ENCODE measurements at places on chromosomes 12 and 14. TPM values are rescaled to one million over a fixed set of nuclear protein-coding genes. Genes with fewer than 3 reads are reported as not detected.

DNA sequence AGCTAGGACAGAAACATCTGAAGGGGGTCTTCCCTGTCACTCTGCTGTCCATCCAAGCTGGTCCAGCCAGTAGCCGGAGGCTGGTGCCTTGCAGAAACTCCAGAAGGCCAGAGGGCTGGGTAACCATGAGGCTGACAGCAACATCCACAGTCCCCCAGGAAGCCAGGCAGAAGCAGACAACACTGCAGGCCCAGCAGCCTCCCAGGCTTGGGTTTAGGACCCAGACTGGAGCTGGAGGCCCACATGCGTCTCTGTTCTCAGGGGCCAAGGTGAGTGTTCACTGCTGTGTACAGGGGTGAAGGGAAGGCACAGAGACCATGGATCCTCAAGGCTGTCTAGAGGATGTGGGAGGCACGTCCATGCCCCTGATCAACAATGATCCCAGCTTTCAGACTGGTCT is 136.4 kb upstream of the PRMT8 start:
- DNase-seq, result no peak
- no peaks in the 10 kb centered on the region for H3K27me3 ChIP-seq
- H3K4me3 ChIP-seq, result no peak overlapping the region
- no peaks in the 10 kb centered on the region for H3K36me3 ChIP-seq
- no peak overlapping the region for H3K27ac ChIP-seq

The IFNG-AS1 gene
- total RNA-seq, result 0.85 TPM

- no peaks in the 10 kb centered on the region for H3K27me3 ChIP-seq
- H3K4me3 ChIP-seq, result no peak overlapping the region
- no peak for DNase-seq
Measured at GRCh38 chr12:50057896-50058670, 687 bp downstream of the ASIC1 start.

- H3K4me1 ChIP-seq, result no peaks in the 10 kb centered on the region
- H3K36me3 ChIP-seq, result no peaks in the 10 kb centered on the region
- no peaks in the 10 kb centered on the region for H3K27me3 ChIP-seq
- no peak for DNase-seq
- no peak overlapping the region for H3K27ac ChIP-seq
- H3K4me3 ChIP-seq, result no peak overlapping the region
Measured at GRCh38 chr14:33282331-33283230, 343.9 kb downstream of the NPAS3 start.

The PRB2 gene
- total RNA-seq, result not detected

DNA sequence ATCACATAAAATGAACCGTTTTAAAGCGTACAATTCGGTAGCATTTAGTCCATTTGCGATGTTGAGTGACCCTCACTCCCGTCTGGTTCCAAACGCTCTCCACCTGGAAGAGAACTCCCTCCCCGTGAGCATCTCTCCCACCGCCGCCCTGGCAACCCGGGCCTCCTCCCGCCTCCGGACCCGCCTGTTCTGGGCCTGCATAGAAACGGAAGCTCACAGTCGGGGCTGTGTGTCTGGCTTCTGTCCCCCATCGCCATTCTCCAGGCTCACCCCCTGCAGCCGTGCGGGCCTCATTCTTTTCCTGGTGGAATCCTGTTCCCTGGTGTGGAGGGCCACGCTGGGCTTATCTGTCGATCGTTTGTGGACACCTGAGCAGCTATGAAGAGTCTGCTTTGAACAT is 17.3 kb downstream of the LRCOL1 start:
- H3K36me3 ChIP-seq, result no peaks in the 10 kb centered on the region
- peaks cover 12% of the 10 kb centered on the region for H3K4me1 ChIP-seq
- H3K27me3 ChIP-seq, result peaks cover 4% of the 10 kb centered on the region
- H3K27ac ChIP-seq, result no peak overlapping the region
- H3K4me3 ChIP-seq, result no peak overlapping the region

DNA sequence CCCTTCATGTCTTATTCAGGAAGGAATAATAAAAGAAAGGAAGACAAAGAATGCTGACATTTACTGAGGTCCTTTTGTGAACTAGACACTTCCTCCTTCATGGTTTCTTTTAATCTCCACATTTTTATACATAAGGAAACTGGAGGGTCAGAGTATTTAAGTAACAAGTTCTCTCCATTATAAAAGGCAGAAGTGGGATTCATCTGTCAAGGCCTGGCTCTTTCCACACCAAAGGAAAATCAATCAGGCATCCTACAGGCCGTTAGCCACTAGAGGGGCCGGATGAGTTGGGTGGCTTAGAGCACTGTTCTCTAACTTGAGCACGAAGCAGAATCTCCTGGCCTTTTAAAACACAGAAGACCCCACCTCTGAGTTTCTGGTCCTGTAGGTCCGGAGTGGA is 36.8 kb upstream of the NINJ2 start:
- no peak overlapping the region for H3K27ac ChIP-seq
- H3K27me3 ChIP-seq, result no peaks in the 10 kb centered on the region
- no peak for DNase-seq

DNA sequence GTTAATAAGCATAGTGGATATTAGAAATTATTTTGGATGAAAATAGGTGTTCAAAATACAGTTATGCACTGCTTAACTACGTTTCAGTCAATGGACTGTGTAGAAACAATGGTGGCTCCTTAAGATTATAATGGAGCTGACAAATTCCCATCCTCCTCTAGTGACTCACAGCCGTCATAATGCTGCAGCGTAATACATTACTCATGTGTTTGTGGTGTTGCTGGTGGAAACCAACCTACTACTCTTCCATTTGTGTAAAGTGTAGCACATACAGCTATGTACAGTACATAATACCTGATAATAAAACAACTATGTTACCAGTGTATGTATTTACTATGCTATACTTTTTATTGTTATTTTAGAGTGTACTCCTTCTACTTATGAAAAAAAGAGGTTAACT is 111.2 kb upstream of the TMCC3 start:
- peaks cover 3% of the 10 kb centered on the region for H3K4me1 ChIP-seq
- H3K36me3 ChIP-seq, result no peaks in the 10 kb centered on the region
- no peak overlapping the region for H3K27ac ChIP-seq
- H3K27me3 ChIP-seq, result no peaks in the 10 kb centered on the region

DNA sequence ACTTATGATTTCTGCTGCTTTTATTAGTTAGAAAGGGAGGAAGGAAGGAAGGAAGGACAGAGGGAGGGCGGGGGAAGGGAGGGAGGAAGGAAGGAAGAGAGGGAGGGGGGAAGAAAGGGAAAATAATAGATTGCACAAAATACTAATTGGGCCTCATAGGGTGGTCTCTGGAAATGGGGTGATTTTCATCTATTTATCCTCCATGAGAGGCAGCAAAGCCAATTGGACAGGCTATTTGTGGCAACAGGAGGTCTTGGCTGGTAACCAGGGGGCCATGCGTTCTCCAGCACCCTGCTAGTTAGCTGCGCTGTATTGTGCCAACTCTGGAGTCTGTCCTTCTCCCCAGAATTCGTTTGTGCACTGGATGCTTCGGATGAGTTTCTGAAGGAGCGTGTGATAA is 24.1 kb upstream of the PAPOLA start:
- H3K4me1 ChIP-seq, result no peaks in the 10 kb centered on the region
- no peaks in the 10 kb centered on the region for H3K27me3 ChIP-seq
- no peak overlapping the region for H3K27ac ChIP-seq
- H3K36me3 ChIP-seq, result no peaks in the 10 kb centered on the region

DNA sequence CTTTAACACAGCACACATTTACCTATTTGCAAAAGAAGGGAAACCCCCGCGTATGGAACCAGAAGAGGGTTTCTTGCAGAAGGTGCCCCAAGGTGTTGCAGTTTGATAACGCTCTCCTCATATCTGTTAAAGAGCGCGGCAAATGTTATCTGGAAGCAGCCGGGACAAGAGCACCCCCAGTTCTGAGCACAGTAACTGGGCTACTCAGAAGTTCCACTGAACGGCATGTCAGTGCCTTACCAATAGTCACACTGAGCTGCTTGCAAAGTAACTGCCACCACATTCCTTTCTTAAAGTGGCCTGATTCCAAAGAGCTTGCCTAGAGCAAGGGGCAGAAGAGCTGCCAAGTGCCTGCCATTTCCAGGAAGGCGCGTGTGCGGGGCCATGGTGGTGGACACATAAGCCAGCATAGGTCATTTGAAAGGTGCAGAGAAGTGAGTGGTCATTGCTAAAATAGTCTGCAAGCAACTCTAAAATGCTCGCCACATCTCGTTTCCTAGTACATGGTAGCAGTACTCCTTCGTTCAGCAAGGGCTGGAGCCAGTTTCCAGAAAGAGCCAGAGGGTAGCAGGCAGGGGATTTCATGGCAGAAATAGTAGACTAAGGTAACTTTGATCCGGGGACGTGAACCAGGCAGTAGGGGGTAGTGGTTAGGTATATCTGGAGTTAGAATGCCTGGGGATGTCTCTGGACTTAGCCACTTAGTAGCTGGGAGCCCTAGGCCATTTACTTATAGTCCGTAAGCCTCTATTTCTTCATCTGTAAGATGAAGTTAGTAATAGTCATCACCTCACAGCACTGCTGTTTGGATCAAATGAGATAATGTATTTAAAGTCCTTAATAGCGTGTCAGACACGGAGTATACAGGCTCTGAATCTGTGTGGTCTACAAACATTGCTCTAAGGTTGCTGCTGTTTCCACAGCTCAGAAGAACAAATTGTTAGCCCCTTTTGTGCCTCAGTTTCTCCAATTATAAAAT is 37.6 kb downstream of the SPTB start:
- no peak overlapping the region for H3K4me3 ChIP-seq
- no peaks in the 10 kb centered on the region for H3K36me3 ChIP-seq
- no peak for DNase-seq
- H3K4me1 ChIP-seq, result no peaks in the 10 kb centered on the region
- no peak overlapping the region for H3K27ac ChIP-seq

The GDF3 gene
- 0.66 TPM for total RNA-seq

DNA sequence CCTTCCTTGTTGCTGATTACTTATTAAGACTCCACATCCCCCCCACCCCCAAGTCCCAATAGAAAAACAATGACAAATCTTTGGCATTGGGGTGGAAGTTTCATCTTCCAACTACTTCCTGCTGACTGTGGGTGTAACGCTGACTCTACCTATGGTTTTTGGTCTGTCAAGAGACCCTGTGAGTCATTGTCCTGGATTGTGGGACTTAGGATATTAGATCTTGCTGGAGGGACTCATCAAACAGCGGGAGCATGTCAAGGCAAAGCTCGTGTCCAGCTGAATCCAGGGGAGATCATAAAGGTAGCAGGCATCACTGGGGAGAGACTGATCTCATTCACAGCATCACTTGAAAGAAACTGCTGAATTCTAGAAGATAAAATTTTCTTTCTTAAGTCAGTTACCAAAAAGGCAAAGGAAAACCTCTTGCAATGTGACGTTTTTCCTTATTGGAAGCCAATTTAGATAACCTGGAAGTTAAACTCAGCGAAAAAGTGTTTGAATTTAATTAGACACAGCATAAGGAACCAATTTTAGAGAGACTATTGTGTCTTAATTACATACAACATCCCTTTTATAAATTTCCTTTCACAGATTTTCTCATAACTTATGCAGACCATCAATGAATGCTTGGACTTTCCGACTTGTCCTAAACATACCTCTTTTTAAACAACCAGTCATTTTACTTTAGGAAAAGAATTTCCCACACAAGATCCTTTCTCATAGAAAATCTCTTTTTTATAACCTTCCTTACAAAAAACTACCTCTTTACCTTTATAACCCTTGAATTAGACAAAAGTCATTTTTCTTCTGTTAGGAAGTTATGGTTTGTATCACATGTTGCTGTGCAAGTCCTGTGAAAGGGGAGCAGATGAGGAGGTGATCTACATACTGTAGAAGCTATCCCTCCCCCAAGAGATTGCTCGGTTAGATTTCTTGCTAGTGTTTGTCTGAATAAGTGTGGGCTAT is 94.6 kb upstream of the SCAF11 start:
- H3K4me1 ChIP-seq, result no peaks in the 10 kb centered on the region
- DNase-seq, result no peak
- H3K27ac ChIP-seq, result no peak overlapping the region
- H3K27me3 ChIP-seq, result no peaks in the 10 kb centered on the region
- no peak overlapping the region for H3K4me3 ChIP-seq

- H3K4me1 ChIP-seq, result no peaks in the 10 kb centered on the region
- no peak overlapping the region for H3K4me3 ChIP-seq
- no peaks in the 10 kb centered on the region for H3K36me3 ChIP-seq
- H3K27me3 ChIP-seq, result no peaks in the 10 kb centered on the region
Measured at GRCh38 chr14:44112774-44113460, 394.2 kb downstream of the FSCB start.

The MUCL1 gene
- not detected for total RNA-seq

DNA sequence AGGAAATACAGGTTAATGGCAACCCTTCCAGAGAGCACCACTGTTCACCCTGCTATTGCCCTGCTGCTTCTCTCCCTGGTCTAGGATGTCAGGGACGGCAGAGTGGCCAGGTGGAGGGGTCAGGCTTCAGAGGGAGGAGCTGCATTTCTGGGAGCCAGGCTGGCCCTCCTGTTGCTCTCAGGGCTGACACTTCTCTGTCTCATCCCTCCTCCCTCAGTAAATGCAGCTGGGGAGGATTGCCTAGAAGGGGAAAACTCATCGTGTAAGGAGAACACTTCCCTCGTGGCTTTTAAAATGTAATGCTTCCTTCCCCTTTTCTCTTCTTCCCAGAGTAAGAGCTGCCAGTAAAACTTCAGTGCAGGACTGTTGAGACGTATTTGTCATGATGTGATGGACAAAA is 20.8 kb downstream of the SUSD6 start:
- H3K36me3 ChIP-seq, result no peaks in the 10 kb centered on the region
- no peak overlapping the region for H3K4me3 ChIP-seq
- DNase-seq, result peak; percentile 29
- H3K4me1 ChIP-seq, result peaks cover 7% of the 10 kb centered on the region
- H3K27ac ChIP-seq, result peak overlapping the region; percentile 9

DNA sequence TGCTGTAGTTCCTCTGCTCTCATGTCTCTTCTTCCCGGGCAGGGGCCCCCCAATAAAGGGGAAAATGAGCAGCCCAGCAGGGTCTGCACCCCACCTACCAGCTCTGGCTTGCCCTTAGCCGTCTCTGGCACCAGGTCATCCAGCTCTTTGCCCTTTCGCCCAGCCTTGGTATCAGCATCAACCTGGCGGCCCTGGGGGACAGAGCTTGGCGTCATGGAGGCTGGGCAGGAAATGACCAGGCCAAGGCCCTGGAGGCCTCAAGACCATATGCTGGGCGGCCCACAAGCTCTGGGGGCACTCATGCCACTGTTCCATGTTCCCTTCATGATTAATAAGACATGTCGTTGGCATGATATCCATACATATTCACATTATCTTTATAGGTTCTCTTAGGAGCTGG is 14.7 kb downstream of the MYL6 start:
- DNase-seq, result no peak
- H3K27ac ChIP-seq, result no peak overlapping the region
- no peaks in the 10 kb centered on the region for H3K27me3 ChIP-seq
- no peak overlapping the region for H3K4me3 ChIP-seq

The HVCN1 gene
- 7.1 TPM for total RNA-seq

All from kidney (tissue), 22 donors.